Testis (tissue), 5 donors: ENCODE measurements at places on chromosomes 1 and 21. TPM values are rescaled to one million over a fixed set of nuclear protein-coding genes. Genes with fewer than 3 reads are reported as not detected.

DNA sequence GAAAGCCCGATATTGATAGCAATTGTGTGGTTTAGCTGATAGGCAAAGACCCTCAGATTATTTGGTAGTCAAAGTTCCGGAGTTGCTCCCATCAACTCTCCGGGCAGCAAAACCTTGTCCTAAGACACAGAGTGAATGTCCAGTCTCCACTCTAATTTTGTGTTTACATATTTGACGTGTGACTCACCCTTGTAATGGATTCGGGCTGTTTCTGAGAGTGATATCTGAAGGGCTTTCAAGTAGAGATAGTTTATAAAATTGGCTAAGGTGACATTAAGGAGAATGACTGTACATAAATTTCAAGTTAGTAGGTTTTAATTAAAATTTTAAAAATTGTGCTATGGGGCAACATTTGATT lies 154.2 kb downstream of the CNIH3 start:
- H3K27ac ChIP-seq = no peak overlapping the region
- no peaks in the 10 kb centered on the region for H3K4me1 ChIP-seq
- no peaks in the 10 kb centered on the region for H3K36me3 ChIP-seq
- no peak for DNase-seq
- H3K27me3 ChIP-seq = no peaks in the 10 kb centered on the region

DNA sequence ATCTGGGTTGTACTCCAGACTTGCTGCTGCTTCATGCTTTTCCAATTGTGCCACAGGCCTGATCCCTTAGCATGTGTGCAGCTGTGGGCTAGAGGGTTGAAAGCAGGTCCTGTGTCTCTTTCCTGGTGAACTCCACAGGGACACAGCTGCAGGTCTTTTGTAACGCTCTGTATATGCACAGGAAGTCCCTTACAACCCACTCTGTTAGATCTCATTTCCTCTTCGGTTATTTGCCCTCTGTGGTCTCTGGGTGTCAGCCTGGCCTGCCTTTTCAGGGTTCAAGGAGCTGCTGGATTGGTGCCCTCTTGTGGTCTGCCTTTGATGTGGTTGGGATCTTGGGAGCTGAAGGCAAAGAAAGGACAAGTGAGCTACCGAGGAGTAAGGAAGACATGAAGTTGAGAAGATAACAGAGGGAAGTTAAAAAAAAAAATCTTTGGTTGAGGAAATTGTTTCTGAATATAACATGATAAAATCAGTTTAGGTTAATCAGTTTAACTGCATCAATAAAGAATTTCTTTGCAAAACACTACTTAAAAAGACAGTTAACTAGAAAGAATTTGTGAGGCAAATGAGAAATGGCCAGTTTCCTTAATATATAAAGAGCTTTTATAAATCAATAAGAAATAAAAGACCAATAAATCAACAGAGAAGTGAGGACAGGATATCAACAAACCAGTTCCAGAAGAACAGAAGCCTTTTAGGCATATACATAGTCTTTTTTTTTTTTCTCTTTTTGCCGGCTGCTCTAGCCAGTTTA lies 44.1 kb downstream of the UCK2 start:
- no peak overlapping the region for H3K4me3 ChIP-seq
- no peaks in the 10 kb centered on the region for H3K36me3 ChIP-seq
- peak; percentile 75 for DNase-seq

DNA sequence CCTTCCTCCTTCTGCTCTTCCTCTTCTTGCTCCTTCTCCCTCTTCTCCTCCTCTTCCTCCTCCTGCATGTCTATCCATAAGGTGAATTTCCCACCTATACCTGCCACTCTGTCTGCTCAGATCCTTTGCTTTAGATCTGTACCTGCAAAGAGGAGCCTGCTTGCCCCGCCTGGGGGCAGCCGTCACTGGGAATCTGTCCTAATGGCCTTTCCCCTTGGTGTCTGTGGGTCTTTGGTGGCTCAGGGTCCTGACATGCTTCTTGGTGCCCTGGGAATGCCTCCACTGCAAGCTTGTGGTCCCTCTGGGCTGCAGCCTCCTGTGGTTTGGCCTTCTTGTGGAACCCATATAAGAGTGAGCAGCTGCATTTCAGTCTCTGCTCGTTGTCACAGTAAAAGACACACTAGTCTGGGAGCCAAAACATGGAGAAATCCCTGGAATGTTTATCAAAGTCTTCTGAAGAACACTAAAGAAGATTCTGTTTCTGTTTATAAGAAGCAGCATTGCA lies 79.5 kb upstream of the CSF3R start:
- H3K27me3 ChIP-seq = no peaks in the 10 kb centered on the region
- no peaks in the 10 kb centered on the region for H3K36me3 ChIP-seq
- H3K4me1 ChIP-seq = no peaks in the 10 kb centered on the region
- no peak overlapping the region for H3K27ac ChIP-seq
- DNase-seq = peak; percentile 3
- no peak overlapping the region for H3K4me3 ChIP-seq

Gene SH2D2A
- total RNA-seq = 3.1 TPM

GRCh38 chr1:203450001-203450400 lies 25.6 kb upstream of the PRELP start:
- DNase-seq = no peak
- H3K4me3 ChIP-seq = no peak overlapping the region
- peaks cover 13% of the 10 kb centered on the region for H3K4me1 ChIP-seq
- no peaks in the 10 kb centered on the region for H3K36me3 ChIP-seq
- H3K27me3 ChIP-seq = no peaks in the 10 kb centered on the region

- H3K4me1 ChIP-seq = peaks cover 6% of the 10 kb centered on the region
- no peaks in the 10 kb centered on the region for H3K36me3 ChIP-seq
- H3K27me3 ChIP-seq = no peaks in the 10 kb centered on the region
- H3K4me3 ChIP-seq = no peak overlapping the region
- peak overlapping the region; percentile 15 for H3K27ac ChIP-seq
- peak; percentile 65 for DNase-seq
Observed at GRCh38 chr1:93979718-93980319, 70.6 kb upstream of the GCLM start.

Gene GREM2
- total RNA-seq = 0.37 TPM

- H3K27ac ChIP-seq = no peak overlapping the region
- no peak for DNase-seq
- H3K36me3 ChIP-seq = no peaks in the 10 kb centered on the region
- H3K27me3 ChIP-seq = no peaks in the 10 kb centered on the region
- H3K4me1 ChIP-seq = peaks cover 5% of the 10 kb centered on the region
Observed at GRCh38 chr1:205179842-205180241, 31.7 kb downstream of the DSTYK start.

Gene MAB21L3
- 1.8 TPM for total RNA-seq

DNA sequence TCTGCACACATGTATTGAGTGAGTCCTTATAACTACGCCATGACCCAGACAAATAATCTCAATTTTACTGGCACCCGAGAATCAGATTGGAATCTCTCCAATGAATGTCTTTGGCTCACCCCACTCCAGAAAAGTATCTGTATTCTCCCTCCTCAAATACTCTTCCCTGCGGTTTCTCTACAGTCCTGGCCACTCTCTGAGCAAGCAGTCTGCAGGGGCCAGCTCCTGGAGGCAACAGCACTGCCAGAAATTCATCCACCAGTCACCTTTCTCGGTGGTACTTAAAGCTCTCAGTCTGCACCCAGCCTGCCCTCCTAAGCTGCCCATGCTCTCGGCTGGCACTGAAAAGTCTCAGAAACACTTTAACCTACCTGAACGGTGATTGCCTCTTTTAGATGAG lies 16.1 kb upstream of the LYST start:
- DNase-seq = no peak
- no peaks in the 10 kb centered on the region for H3K27me3 ChIP-seq
- H3K36me3 ChIP-seq = no peaks in the 10 kb centered on the region

DNA sequence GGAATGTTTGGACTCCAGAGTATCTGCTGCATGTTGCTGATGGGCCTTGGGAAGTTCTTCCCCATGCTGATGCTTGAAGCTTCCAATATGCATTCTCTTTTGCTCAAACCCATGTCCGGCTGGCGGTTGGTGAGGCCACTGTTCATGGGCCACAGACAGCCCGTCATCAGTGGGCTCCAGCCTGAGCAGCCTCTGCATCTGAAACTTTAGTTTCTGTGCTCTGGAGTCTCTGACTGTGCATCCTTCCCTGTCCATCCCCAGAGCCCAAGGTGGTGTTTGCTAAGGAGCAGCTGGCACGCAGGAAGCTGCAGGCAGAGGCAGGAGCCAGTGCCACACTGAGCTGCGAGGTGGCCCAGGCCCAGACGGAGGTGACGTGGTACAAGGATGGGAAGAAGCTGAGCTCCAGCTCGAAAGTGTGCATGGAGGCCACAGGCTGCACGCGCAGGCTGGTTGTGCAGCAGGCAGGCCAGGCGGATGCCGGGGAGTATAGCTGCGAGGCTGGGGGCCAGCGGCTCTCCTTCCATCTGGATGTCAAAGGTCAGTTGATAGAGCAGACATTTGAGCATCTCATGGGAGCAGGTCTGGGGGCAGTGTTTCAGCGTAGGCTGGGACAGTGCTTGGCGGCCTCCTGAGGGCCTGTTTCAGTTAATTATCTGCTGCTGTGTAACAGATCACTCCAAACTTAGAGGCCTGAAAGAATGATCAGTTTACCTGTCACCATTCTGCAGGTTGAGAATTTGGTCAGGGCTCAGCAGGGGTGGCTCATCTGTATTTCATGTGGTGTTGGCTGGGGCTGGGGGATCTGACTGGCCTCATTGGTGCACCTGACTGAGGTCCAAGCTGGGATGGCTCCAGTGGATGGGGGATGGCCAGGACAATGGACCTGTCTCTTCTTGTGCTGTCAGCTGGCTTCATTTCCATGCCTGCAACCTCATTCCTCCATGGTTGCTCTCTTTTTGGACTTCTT lies 16.6 kb downstream of the OBSCN start:
- H3K4me3 ChIP-seq = no peak overlapping the region
- no peak for DNase-seq
- H3K4me1 ChIP-seq = no peaks in the 10 kb centered on the region

DNA sequence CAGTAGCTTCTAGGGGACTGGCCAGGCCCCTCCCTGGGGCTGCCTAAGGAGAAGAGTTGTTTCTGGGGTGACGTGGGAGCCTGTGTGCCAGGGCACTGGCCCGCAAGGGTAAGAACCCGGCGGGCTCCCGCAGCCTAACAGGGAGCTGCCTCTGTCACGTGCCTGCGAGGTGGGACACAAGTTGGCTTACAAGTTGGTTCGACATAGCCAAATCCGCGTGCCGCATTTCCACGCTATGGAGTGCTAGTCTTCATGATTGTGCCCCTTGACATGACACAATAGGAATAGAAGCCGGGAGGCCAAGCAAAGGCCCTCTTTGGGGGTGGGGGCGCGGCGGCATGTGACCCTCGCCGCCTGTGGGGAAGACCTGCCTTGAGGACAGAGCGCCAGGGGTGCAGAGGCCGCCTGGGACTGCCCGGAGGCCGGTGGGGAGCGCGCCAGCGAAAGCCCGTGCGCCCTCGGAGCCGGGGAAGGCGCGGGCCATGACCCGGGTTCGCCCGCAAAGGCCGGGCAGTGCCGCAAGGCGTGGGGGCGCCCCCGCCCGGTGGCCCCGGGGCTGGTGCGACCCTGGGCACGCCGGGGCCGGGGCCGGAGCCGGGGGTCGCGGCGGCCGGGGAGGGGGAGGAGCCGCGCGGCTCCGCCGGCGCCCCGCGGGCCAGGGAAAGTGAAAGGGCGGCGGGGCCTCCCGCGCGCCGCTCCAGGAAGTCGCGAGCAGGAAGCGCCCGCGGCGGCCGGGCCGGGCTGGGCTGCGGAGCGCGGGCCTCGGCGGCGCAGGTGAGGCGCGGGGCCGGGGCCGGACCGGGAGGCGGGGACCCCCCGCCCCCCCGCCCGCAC lies at the start of gene SLC37A1:
TSS of gene SLC37A1 (plus strand) at position 702 of the 834 bp plus-strand sequence. CDS start 4,603 bp downstream, outside the sequence.
- DNase-seq = peak; percentile 39
- no peaks in the 10 kb centered on the region for H3K4me1 ChIP-seq
- peak within 1 kb of the TSS; percentile 82 for H3K4me3 ChIP-seq
- no peaks in the 10 kb centered on the region for H3K27me3 ChIP-seq
- H3K27ac ChIP-seq = peak within 1 kb of the TSS; percentile 73

GRCh38 chr1:73907051-73907450 lies 290.9 kb downstream of the LRRIQ3 start:
- no peak for DNase-seq
- no peaks in the 10 kb centered on the region for H3K4me1 ChIP-seq
- H3K36me3 ChIP-seq = no peaks in the 10 kb centered on the region
- no peak overlapping the region for H3K27ac ChIP-seq

DNA sequence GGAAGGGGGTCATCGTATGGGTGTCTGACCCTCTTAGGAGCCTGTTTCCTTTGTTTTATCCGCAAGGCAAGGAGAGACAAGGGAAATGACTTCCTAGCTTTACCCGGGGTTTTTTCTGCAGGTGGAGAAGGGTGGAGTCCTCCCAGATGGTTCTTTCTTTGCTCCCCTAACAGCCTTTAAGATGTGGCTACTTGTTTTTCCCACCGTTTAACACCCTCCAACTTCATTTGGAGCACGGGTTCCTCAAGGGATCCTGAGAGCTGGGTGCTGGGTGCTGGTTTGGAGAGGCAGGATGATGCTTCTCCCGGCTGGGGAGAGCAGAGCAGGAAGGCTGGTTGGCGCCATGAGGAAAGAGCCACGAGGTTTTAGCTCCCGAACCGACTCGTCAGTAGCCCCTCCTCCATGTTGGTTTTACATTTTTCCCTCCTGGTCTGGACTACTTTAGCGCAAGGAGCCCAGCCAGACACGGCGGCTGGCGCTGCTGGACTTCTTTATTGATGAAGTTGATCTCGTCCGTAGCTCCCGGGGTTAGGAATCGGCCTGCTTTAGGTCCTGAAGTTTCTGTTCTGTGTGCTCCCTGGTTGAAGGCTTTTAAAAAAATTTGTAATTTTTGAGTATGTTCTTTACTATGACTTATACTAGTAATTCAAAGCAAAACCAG lies 1.4 kb downstream of the UCK2 start:
- peak overlapping the region; percentile 86 for H3K27ac ChIP-seq
- peak overlapping the region; percentile 93 for H3K4me3 ChIP-seq
- no peaks in the 10 kb centered on the region for H3K36me3 ChIP-seq
- peaks cover 12% of the 10 kb centered on the region for H3K4me1 ChIP-seq

DNA sequence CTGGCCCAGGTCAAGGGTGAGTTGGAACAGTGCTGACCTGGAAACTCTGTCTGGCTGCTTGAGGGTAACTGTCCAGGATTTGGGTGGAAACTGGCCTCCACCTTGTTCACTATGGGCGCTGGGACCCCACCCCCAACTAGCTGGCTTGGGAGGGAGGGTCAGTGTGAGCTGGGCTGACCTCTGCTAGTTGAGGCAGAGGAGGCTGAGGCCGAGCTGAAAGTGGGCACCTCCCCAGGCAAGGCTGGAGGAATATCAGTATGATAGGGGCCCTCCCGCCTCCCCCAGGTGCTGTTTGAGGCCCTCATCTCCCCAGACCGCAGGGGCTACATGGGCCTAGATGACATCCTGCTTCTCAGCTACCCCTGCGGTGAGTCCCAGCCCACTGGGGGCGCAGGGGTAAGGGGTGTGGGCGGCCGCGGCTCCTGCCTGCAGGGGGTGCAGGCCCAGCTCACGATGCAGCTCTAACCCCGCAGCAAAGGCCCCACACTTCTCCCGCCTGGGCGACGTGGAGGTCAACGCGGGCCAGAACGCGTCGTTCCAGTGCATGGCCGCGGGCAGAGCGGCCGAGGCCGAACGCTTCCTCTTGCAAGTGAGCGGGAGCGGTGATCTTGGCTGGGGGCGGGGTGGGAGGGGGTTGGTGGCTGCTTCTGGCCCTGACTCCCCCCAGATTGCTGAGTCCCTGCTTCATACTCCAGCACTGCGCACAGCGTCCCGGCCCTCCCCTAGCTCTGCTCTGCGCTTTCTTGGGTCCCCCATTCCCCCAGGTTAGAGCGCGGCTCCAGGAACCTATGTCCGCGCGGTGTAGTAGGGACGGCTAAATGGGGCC lies 22.9 kb downstream of the PTPRU start:
- no peaks in the 10 kb centered on the region for H3K36me3 ChIP-seq
- peaks cover 20% of the 10 kb centered on the region for H3K4me1 ChIP-seq
- H3K27me3 ChIP-seq = no peaks in the 10 kb centered on the region
- H3K4me3 ChIP-seq = peak overlapping the region; percentile 37
- peak; percentile 37 for DNase-seq
